Stimulated activated CD8-positive, alpha-beta memory T cell treated with anti-CD3 and anti-CD28 coated beads, Interleukin-15, amount 100 ng/mL, for 4 hours (primary cell): ENCODE measurements at places on chromosomes 2 and 18.
A peak's percentile ranks its signal among the peaks of the same experiment; 100 is the strongest.

DNA sequence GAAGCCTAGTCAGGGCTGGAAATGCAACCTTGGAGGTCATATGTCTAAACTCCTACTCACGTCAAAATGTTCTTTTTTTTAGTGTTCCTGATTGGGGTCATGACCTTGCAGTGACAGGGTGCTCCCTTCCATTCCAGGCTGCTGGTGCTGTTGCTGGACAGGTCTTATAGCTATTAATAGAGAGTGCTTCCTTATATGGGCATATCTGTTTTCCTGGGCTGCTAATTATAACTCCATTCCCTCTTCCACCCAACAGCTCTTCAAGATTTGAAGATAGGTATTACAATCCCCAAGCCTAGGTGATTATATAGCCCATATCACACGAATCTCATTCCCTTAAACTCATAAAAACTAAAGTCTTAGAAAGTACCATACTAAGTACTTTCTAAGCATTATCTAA, 12.6 kb downstream of the HOXD3 start:
- DNase-seq, result no peak

DNA sequence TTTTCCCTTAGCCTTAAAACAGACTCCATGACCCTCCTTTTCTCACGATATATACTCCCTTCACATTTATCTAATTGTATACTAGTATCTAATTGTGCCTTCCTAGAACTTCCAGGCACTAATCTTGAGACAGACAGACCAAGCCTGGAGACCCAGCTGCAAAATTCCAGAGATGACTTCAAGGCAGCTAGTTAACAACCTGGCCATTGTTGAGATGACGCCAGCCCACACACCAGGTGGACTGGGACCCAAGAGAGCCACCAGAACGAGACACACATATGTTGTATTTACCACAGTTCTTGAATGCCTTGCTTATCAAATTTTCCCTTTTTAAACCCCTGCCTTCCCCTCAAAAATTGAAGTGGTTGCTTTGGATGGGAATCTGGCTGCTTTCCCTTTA, 48.9 kb upstream of the SELENOI start:
- DNase-seq, result no peak

DNA sequence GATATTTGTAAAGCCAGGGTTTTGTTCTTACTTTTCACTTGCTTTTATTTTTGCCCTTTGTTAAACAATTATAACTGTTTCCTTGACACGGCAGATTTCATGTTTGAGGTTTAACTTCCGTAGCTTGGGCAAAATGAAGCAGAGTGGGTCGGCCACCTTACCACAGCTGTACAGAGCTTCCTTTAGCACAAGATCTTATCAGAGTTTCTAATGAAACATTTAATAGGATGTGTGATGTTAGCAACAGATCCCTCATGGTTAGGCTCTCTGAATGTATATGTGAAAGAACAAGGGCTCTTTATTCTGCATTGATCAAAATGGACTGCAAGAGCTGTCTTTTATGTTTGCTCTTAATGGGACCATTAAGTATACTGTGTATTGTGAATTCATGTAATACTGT, 22.3 kb downstream of the RNF125 start:
- DNase-seq, result no peak

DNA sequence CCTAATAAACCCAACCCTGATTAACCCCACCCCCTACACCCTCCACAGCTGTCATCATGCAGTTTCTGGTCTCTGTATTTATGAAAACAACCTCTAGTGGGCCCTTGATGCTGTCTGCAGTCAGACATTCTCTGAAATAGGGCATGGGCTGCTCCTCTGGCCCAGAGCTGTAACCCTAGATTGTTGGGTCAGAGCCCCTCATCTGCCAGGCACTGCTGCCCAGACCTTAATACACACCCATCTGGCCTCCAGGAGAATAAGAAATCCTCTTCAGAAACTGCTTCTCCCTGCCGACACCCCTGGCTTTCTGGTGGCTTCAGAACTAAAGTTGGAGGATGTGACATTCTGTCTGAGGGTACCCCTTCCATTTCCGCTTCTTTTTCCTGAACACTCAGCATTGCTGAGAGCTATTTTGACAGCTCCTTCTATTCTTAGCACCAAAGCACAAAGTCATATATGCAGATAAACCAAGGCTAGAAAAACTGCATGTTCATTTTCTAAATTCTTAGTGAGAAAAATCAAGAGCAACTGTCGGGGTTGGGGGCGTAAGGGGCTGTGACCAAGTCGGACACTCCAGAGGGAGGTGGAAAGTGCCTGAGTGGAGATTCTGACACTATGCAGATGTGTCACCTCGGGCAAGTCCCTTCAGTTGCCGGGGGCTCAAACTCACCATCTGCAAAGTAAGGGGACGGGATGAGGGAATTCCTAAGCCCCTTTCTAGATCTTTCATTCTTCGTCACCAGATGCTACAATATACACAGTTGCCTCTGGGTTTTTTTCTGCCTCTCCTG, 28.7 kb downstream of the SRSF7 start:
- peak; percentile 27 for DNase-seq

GRCh38 chr2:19158211-19158610, 200.2 kb downstream of the OSR1 start:
- DNase-seq, result no peak

DNA sequence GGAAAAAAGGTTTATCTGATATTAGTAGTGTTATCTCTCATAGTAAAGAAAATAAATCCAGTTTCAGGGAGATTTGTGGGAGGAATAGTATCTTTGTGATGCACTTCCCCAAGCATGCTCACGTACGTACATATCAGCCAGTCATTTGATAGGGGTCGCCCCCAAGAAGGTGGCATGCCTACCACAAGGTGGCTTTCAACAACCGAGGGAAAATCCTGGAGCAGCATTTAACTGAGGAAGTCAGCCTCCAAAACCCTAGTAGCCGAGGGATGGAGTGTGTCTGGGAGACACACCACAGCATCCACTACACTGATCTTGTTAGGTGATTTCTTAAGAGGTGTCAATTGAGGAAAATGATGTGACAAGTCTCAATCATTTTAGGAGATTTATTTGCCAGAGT, 623.9 kb downstream of the NYAP2 start:
- no peak for DNase-seq

- no peak for DNase-seq
These were observed 65.5 kb downstream of the STEAP3 start for GRCh38 chr2:119289093-119289492.

DNA sequence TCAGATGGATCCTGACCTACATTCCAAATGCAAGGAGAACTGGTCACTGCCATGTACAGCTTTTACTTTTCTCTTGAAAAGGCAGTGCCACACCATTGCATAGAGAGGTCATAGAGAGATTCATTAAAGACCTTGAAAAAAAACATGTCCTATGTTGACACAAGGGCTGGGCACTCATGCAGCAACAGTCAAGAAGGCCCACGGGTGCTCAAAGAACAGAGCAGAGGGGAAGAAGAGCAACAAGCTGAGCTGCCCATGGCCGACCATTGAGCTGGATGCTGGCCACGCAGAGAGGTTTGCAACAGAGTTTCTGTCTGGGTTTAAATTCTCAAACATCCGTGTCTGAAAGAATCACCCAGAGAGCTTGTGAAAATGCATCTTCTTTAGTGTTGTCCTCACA, 99.1 kb downstream of the ADD2 start:
- DNase-seq, result no peak

DNA sequence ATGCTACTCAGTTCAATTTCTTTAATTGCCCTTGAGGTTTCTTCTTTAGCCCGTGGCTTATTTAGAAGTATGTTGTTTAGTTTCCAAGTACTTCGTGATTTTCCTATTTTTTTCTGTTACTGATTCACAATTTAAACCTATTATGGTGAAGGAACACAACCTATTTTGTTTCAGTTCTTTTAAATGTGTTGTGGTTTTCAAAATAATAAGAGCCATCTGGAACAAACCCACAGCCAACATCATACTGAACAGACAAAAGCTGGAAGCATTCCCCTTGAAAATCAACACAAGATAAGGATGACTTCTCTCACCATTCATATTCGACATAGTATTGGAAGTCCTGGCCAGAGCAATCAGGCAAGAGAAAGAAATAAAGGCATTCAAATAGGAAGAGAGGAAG, 155.2 kb downstream of the GALNT1 start:
- DNase-seq, result no peak

GRCh38 chr2:186919296-186919695, 70.3 kb upstream of the ZSWIM2 start:
- DNase-seq, result no peak

GRCh38 chr2:65397122-65397521, 35.3 kb downstream of the SPRED2 start:
- no peak for DNase-seq

GRCh38 chr2:1791685-1792435, 47.5 kb upstream of the PXDN start:
- no peak for DNase-seq

GRCh38 chr2:191350826-191351225, 105.6 kb downstream of the MYO1B start:
- DNase-seq, result no peak

- DNase-seq, result peak; percentile 2
These were observed 271.3 kb downstream of the LRATD1 start for GRCh38 chr2:14903709-14904374.

GRCh38 chr2:111161971-111162370, 41.3 kb downstream of the BCL2L11 start:
- DNase-seq, result no peak

- DNase-seq, result no peak
These were observed 226.1 kb upstream of the TRIB2 start for GRCh38 chr2:12490641-12491040.

GRCh38 chr2:130825231-130825965, 11.3 kb upstream of the ARHGEF4 start:
- DNase-seq, result no peak

- DNase-seq, result no peak
These were observed 145.2 kb downstream of the ICOS start for GRCh38 chr2:204081487-204082425.

DNA sequence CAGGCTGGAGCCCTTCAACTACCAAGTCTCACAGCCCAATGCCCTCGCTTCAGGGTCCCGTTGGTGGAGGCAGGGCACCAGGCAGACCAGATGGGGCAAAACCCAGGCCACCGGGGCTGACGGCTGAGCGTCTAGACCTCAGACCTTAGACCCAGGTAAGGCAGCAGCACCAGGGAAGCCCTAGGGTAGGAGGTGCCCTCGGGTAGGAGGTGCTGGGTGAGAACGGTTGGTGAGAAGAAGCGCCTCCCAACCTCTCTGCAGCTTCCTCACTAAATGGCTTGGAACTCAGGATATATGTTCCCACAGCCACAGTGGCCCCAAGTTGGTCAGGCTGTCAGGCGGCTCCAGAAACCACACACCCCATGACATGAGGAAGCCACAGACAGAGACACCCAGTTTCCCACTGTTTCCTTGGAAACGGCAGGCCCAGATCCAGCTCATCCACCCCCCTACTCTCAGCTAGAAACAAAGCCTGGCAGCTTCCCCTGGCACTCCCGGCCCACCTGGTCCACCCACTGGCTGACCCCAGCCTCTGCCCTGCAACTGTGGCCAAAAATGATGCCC, 13.1 kb upstream of the MLPH start:
- DNase-seq, result no peak

GRCh38 chr2:39870871-39871270, 91.8 kb upstream of the THUMPD2 start:
- DNase-seq, result no peak
